NCI-H1436 treated with DMSO at 0.1 percent for 48 hours (cell line): ENCODE measurements at places on chromosomes 1 and 21.

DNA sequence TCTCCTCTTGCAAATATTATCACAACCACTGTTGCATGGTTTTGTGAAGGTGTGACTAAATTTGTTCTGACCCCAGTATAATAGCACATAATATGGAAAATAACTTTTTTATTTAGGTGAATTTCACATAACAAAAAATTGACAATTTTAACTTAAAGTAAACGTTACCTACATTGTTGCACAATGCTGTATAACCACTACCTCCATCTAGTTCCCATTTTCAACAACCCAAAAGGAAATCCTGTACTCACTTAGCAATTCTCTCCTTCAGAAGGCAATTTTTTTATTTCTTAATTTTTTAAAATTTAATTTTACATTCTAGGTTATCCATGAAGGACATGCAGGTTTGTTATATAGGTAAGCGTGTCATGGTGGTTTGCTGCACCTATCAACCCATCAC is 95.2 kb downstream of the KCNJ6 start:
- no peak for DNase-seq

- DNase-seq, result no peak
Observed at GRCh38 chr1:26626994-26627393, 68.8 kb upstream of the ARID1A start.

GRCh38 chr1:37616330-37616729 is 18.4 kb downstream of the RSPO1 start:
- no peak for DNase-seq

- DNase-seq, result no peak
Observed at GRCh38 chr1:219128957-219129356, 44.7 kb upstream of the LYPLAL1 start.

DNA sequence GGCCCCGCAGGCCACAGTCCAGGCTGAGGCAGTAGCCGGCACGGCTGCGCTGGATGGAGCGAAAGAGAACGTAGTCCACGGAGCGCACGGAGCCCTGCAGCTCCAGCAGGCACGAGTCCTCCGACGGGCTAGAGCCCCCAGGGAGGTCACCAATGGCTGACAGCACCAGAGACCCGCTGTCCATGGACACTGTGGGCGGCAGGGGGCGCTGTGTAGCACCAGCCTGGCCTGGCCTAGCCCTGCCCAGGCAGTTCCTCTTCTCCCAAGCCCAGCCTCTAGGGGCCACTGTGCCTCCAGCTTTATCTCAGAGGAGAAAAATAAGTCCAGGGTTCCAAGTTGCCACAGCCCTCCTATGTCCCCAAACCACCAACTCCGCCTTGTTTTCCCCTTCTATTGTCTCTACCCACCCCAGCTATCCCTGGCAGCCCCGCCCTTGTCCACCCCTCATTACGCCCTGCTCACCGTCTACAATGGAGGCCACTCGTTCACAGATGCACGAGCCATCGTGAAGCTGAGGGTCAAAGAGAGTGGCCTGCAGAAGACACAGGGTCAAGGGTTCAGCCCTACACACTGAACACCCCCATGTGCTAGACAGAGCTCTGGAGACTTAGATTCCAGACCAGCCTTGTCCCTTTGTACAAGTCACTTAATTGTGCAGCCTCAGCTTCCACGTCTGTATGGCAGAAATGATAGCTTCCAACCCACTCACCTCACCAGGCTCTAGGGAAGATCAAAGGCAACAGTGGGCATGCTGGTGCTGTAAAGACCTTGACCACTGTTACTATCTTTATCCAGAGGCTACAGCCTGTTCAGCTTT is 4.4 kb downstream of the ENTREP3 start:
- peak; percentile 45 for DNase-seq

DNA sequence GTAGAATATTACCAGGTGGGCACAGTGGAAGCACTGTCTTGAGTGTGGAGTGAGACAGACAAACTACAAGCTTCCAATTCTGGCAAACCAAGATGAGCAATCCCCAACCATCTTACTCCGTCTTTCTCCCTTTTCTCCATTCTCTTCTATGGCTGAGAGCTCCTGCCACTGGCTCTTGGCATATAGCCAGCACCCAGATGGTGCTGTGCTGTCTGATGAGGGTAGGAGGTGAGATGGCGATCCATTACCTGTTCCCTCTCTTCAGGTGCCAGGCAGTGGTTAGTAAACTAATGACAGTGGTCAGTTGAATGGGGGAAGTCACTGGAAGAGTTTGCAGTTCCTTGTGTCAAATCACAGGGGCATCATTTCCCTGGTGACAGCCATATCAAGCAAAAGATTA is 108.4 kb downstream of the FNBP1L start:
- no peak for DNase-seq

GRCh38 chr1:156356875-156357534 is 12.0 kb upstream of the RHBG start:
- peak; percentile 32 for DNase-seq

- DNase-seq, result no peak
Observed at GRCh38 chr1:17214876-17215544, 10.1 kb downstream of the PADI1 start.

DNA sequence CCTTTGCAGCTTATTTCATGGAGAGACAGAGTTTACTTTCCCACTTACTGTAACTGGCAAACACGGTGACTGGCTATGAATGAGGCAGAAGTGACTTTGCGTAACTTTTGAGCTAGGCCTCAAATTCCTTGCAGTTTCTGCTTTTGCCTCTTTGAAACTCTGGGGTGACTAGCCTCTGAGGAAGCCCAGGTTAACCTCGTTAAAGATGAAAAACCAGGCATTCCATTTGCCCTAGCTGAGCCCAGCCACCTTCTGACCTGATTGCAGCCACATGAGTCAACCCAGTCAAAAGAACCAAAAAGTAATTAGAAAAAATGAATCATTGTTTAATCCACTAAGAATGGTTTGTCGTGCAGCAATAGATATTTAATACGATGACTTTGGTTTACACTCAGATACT is 20.4 kb downstream of the PRMT6 start:
- DNase-seq, result no peak

DNA sequence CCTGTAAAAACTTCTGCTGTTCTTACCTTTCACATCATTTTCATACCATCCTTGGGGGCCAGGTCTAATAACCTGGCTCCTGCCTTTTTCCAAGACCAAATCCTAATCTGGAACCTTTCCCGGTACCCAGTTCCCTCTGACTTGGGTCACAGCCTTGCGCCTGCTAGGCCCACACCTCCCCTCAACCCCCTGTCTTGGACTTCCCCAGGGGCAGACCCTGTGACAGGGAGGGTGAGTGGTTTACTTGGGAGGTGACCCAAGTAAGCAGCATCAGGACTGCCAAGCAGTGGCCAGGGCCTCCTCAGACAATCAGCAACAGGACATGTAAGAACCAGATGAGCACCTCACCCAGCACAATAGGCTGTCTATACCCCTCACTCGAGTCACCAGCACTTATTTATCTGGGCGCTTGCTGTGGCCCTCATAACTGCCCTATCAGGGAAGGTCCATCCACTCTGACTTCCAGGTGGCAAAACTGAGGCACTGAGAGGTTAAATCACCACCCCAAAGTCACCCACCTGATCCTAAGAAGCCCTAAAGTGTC is 124.7 kb downstream of the MATN1 start:
- no peak for DNase-seq

GRCh38 chr1:56646611-56647010 is 1.5 kb downstream of the PRKAA2 start:
- DNase-seq, result no peak

GRCh38 chr21:46005081-46005480 is 23.5 kb downstream of the COL6A1 start:
- DNase-seq, result no peak

GRCh38 chr1:235455097-235455496 is 49.2 kb downstream of the B3GALNT2 start:
- no peak for DNase-seq

GRCh38 chr1:29984166-29984861 is 739.1 kb downstream of the MATN1 start:
- DNase-seq, result no peak

GRCh38 chr1:204181116-204181515 is 15.0 kb upstream of the REN start:
- no peak for DNase-seq

DNA sequence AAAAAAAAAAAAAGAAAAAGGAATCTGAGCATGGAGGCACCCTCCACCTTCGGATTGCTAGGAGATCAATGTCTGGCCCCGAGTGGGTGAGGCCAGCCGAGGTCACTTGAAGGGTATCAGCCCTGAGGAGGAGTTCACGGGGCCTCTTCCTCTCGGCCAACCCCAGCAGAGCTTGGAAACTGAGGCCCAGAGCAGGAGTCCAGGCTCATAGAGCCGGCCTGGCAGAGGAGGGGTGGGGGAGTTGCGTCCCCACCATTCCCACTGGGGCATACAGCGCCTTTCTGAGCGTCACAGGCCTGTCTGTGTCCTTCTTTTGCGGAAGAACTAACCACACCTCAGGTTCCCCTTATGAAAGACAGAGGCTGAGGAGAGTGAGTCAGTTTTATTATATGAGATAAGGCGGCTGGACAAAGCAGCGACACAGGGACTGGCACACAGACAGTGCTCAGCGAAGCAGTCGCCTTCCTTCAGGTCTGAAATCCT is 17.1 kb upstream of the EPHA2 start:
- no peak for DNase-seq

GRCh38 chr1:208198236-208198635 is 45.9 kb downstream of the PLXNA2 start:
- no peak for DNase-seq

DNA sequence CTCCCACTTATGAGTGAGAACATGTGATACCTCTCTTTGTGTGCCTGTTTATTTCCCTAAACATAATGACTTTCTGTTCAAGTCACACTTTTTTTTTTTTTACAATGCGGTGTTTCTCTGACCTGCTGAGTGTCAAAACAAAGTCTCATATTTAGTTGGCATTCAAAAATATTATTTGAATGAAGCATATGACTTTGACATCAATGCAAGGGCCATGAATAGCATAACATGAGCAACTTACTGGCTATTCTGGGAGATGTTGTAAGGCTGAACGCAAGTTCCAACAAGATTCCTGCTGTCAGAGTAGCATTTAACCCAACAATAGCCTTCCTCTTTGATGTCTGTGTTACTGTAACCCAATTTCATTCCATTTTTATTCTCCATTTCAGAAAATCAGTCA is 2.0 kb upstream of the KRTAP19-1 start:
- DNase-seq, result no peak

DNA sequence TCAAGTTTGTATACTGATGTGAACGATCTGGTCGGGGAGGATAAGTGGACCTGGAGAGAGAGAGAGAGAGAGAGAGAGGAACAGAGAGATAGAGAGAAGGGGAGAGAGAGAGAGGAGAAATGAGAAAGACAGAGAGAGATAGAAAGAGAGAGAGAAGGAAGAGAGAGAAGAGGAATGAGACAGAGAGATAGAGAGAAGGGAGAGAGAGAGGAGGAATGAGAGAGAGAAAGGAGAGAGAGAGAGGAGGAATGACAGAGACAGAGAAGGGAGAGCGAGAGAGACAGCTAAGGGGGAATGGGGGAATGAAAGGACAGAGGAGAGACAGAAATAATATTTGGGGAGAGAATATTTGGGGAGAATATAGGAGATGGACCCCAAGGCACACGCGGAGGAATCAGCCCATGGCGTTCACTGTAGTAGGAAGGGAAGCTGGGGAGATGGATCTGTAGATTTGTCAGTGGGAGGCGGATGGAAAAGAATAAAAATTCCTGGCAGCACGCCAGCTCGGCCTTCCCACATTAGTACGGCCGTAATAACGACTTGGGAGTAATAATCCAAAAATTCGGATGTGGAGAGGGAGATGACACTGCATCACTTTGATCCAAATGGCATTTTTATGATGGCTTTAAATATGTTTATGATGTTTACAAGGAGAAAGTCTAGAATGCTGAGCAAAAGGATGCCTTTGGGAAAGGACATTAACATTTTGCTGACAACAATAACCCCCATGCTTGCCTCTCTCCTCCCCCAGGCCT is 159.8 kb upstream of the KCNJ6 start:
- no peak for DNase-seq

GRCh38 chr1:29465755-29466154 is 229.4 kb downstream of the PTPRU start:
- no peak for DNase-seq

DNA sequence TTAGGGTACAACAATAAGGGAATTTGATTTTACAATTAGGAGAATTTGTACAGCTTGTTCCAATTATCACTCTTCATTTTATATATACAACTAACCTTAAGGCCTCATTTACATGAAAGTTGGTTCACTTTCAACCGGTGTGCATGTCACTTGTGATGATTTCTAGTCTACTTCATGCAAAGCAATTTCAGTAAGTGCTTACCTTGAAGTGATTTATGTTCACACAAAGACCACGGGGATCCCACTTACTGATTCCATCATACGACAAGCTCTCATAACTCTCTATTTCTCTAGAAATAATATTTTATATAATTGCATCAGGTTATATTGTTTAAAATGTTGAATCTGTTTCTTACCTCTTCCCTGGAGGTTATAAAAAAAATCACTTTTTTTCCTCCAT is 100.3 kb upstream of the CHODL start:
- no peak for DNase-seq

DNA sequence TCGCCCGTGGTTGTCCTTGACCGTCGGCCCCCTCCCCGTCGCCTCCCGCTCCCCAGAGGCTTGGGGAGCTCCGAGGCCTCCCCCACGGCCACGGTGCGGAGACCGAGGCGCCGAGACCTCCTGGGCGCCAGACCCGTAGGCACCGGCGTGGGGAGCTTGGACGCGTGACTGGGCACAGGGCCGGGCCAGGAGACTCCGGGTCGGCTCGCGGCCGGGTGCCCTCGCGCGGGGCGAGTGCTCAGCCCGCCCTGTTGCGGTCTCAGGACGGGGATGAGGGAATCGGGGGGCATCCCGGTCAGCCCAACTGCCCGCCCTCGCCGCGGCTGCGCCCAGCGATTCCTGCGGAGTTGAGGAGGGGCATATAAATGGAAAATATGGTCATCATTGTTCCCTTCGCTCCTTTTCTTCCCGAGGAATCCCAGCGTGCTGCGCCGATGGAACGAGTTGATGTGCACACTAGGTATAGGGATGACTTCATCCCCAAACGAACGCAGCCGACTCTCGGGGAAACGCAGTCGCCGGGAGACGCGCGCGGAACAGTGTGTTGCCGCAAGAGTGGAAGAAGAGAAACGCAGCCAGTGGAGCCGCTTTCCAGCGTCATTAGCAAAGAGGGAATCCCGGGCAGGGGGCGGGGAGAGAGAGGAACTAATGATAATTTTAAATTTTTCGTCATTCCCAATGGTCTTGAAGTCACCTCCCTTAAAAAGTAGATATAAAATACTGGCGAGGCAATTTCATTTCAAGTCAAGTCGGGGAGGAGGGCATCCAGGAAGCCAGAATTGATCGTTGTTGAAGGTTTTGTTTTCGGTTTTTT is 747 bp upstream of the ENAH start:
- DNase-seq, result no peak

DNA sequence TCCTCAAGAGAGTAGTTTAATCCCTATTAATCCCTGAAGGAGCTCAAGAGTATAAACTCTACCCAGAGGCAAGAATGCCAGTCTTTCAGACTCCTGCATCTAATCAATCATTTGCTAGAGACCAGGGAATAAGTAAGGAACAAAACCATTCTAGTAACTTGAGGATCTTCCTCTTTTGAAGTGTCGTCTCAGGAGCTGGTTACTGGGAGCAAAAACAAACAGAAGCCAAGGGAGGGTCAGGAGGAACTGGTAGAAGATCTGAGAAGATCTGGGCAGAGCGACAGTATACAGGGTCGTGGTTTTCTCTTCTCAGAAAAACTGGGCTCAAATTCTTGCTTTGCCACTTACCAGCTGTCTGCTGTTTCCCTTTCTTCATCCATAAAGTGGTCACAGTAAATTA is 69.3 kb downstream of the RPS6KA1 start:
- no peak for DNase-seq

GRCh38 chr1:212491454-212491853 is 58.7 kb downstream of the NENF start:
- no peak for DNase-seq

GRCh38 chr1:109198043-109198695 is 15.5 kb upstream of the SARS1 start:
- no peak for DNase-seq
